Right lobe of liver (tissue), 6 donors: ENCODE measurements at places on chromosomes 2 and 18.
A peak's percentile ranks its signal among the peaks of the same experiment; 100 is the strongest.

GRCh38 chr2:28356095-28356911 lies 36.4 kb upstream of the FOSL2 start:
- peak; percentile 91 for DNase-seq

GRCh38 chr2:188909036-188909435 lies 65.1 kb upstream of the COL3A1 start:
- no peak for DNase-seq

DNA sequence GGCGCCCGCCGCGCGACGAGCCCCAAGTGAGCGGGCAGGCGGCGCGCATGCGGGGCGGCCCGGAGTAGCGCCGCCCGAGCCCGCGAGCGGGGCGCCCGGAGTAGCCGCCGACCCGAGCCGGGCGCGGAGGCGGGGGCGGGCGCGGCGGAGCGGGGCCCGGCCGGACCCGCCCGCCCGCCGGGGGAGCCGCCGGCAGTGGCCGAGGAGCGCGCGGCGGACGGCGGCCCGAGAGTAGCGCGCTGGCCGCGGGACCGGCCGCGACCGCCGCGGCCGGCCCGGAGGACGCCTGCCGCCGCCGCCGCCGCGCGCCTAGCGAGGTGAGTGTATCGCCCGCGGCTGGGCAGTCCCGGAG lies at the start of gene GALNT1:
GALNT1 (plus strand) TSS at position 195 of the 352 bp plus-strand sequence. CDS start 72,923 bp downstream, outside the sequence.
- no peak for DNase-seq

GRCh38 chr2:119491776-119492525 lies 32.3 kb downstream of the SCTR start:
- DNase-seq: no peak

DNA sequence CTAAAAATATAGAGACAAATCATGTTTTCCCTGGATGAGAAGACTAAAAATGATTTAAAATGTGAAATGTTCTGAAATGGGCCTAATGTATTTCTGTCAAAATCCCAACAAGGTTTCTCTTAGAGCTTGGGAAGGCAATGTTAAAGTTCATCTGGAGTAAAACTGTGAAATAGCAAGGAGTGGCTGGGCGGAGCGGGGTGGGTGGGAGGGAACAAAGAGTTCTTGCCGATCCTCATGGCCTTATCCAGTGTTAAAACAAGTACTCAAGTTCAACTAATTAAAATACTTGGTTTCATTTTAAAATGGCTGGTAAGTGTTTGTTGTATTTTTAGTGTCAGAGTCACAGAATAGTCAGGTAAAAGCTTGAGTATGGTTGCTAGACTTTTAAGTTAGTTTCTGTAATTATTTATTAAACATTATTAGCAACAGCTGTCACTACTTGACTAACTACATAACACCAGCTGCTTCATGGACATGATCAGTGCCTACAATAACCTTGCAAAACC lies 87.3 kb downstream of the RTN4 start:
- no peak for DNase-seq

- no peak for DNase-seq
Measured at GRCh38 chr18:46163091-46163490, 58.9 kb downstream of the HAUS1 start.

DNA sequence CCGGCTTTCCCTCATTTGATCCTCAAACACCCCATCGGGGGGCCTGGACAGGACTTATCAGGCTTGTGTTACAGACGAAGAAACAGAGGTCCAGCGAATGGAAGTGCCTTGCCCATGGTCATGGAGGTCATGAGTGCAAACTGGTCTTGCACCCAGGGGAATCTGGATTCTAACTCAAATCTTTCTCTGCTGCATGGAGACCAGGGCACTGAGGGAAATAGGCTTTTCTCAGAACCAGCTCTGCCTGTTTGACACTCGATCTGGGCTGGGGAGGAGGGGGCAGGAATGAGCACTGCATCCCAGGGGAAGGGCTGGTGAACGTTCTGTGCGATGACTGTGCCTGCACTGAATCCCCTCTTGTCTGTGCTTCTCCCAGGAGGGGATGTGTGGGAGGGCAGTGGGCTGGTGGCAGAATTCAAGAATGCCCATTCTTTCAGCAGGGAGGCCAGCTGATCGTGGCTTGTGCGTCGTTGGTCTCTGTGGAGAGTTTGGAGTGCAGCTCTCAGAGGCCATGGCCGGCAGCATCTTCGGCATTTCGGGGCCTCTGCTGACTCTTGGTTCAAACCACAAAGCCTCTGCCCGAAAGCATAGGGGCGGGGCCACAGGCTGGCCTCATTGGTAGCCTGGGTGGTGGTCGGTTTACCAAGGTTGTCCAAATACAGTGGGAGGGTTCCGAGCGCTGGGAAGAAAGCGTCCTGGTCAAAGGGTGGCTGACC lies 171.6 kb downstream of the DDX1 start:
- DNase-seq: no peak

GRCh38 chr2:111071600-111072171 lies 49.0 kb upstream of the BCL2L11 start:
- no peak for DNase-seq

DNA sequence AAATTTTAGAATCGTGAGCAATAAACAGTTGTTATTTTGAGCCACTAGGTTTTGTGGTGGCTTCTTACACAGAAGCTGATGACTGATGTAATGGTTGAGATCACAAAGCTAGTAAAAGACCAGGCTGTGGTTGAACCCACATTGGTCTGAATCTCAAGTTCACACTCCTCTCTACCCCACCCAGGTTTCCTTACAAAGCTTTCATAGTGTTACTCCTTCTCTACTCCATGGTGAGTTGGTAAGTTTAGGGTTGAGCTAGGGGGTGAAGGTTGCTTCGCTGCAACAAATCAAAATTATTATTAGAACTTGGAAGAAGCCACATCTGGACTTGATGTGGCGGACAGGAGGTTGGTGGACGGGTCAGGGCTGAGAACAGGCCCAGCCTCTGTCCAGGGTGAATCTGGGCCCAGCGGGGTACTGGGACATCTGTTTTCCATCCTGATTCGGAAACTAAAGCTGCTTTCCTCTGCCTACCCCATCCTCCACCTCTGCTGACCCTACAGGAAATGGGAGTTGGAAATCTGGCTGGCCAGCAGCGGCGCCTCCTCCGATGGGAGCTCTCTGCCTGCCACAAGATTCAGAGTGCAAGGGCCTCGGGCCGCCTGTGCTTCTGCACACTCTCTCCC lies 86.3 kb downstream of the ZFP36L2 start:
- no peak for DNase-seq

DNA sequence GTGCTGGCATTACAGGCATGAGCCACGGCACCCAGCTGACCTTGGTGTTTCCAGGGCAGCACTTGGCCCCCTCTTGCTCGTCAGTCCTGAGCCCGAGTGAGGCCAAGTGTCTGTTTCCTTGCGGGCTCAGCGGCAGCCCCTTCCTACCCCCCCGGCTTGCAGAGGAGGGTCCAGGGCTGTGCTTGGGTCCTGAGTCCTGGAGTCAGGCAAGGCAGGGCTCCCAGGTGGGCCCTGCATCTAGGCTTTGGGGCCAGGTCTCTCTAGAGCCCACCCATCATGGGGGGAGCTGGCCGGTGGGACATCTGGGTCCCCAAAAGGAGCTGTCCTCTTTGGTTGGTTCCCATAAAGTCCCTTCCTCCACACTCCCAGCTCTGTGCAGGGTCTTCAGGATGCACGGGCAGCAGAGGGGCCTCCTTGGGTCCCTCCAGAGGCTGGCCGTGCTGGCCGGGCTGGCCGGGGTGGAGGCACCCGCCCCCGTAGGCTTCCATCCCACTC lies 63.7 kb upstream of the HPCAL1 start:
- peak; percentile 42 for DNase-seq

DNA sequence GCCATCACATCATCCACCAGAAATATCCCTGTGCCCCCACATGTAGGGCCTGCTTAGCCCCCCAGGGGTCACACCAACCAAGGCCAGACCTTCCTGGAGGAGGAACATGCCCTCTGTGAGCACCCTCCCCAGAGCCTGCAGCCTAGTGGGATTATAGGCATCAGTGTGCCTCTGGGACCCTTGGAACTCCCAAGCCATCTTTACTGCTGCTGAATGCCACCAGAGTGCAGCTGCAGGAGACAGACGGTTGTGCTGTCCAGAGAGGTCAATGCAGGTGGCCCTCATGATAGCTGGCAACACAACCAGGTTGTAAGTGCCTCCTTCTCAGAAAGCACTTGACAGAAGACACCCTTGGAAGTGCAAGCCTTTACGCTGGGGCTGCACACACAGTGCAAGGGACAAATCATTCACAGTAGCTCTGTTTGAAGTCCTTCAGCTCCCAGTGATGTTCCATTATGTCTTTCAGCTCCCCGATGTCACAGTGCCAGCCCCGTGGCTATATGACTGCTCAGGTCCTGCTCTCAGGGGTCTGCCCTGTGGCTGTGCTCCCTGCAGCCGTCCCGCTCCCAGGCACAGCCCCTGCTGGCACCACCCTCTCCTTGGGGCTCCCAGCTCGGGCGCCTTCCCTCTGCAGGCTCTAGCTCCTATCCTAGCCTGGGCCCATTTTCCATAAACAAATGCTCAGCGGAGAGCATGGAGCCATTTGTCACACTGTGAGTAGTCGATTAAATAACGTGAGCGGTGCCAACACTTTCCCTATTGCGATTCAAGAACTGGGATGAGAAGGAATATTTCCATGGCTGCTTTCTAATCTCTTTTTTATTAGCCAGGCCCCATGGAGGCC lies 65.1 kb downstream of the EDAR start:
- DNase-seq: no peak

- DNase-seq: no peak
Measured at GRCh38 chr2:105836840-105837692, 92.4 kb downstream of the NCK2 start.

DNA sequence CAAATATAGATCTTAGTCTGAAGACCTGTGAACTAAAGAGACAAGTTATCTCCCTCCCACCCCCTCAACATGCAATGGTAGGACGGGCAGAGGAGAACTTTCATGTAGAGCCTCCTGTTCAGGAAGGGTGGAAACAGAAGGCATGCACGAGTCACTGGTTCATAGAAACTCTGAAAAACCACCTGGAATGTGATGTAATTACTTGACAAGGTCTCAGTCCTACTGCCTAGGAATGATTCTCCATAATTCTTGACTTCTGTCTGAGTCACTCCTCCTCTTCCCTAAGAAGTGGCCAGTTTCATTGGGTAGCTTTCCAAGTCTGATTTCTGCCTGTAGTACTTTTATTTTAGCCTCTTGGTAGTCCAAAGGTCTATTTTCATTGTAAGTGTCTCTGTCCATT lies 277.3 kb downstream of the PTPRM start:
- no peak for DNase-seq

GRCh38 chr2:75356865-75357264 lies 157.5 kb upstream of the TACR1 start:
- DNase-seq: no peak

DNA sequence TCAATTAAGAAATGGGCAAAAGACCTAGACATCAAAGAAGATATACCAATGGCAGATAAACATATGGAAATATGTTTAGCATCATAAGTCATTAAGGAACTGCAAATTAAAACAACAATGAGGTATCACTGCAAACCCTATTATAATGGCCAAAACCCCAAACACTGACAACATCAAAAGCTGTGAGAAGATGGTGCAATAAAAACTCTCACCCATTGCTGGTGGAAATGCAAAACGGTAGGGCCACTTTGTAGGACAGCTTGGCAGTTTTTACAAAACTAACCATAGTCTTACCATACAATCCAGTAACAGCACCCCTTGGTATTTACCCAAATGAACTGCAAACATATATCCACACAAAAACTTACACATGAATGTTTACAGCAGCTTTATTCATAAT lies 213.1 kb downstream of the UBE2E3 start:
- no peak for DNase-seq

DNA sequence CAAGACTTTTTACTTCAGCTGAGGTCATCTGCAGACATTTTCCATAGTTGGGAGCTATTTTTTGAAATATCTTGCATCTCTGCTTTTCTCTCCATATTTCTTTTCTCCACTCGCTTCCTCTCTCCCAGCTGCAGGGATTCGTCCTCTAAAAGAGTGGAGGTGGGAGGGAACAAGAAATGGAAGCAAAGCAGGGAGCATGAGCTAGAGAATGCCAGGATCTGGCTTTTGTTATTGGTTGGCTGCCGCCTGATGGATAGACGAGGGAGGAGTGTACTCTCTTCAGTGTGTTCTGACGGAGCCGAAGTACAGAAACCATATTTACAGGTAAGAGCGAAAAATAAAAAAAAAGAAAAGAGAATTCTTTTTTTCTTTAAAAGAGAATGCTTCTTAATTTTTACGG lies at the start of gene CSRNP3:
CSRNP3 (plus strand) TSS at position 282 of the 400 bp plus-strand sequence. CDS start 125,368 bp downstream, outside the sequence.
- peak; percentile 26 for DNase-seq

GRCh38 chr2:55718165-55719008 lies 24.7 kb upstream of the PNPT1 start:
- DNase-seq: no peak

DNA sequence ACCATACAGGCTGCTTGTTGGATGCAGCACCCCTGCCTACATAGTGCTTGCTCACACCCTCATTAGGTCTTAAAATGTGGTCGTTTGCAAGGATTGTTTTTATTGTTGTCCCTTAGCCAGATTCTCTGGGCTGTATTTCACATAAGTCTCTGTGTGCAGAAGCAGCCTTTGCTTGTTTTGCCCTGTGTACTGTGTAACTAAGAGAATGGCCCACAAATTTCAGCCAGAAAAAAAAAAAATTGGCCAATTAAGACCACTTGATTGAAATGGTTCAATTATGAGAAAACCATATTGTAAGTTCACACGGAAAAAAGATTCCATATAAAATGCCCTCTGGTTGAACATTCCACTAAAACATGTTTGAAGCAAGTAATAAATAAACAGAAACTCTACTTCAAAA lies 377.1 kb upstream of the SOX11 start:
- no peak for DNase-seq

- no peak for DNase-seq
Measured at GRCh38 chr2:68196120-68196716, 38.5 kb downstream of the PNO1 start.

GRCh38 chr18:41655074-41655473 lies 300.0 kb upstream of the PIK3C3 start:
- DNase-seq: no peak
